HS-27A (cell line): ENCODE measurements at places on chromosomes 5 and 9.

- DNase-seq, result no peak
Measured at GRCh38 chr5:60522292-60522905, 177.6 kb downstream of the DEPDC1B start.

- DNase-seq, result no peak
Measured at GRCh38 chr5:138967791-138968448, 92.8 kb upstream of the LRRTM2 start.

- DNase-seq, result no peak
Measured at GRCh38 chr5:93572608-93573353, 8.2 kb downstream of the NR2F1-AS1 start.

- DNase-seq, result no peak
Measured at GRCh38 chr9:137761793-137762192, 115.8 kb upstream of the CACNA1B start.

- DNase-seq, result no peak
Measured at GRCh38 chr9:18466101-18466500, 7.9 kb upstream of the ADAMTSL1 start.

- DNase-seq, result no peak
Measured at GRCh38 chr9:1473956-1474634, 423.9 kb downstream of the DMRT2 start.

GRCh38 chr9:2874001-2874750 lies 30.3 kb upstream of the PUM3 start:
- DNase-seq, result no peak
